Foreskin melanocyte (primary cell): ENCODE measurements at places on chromosomes 5 and 9.

DNA sequence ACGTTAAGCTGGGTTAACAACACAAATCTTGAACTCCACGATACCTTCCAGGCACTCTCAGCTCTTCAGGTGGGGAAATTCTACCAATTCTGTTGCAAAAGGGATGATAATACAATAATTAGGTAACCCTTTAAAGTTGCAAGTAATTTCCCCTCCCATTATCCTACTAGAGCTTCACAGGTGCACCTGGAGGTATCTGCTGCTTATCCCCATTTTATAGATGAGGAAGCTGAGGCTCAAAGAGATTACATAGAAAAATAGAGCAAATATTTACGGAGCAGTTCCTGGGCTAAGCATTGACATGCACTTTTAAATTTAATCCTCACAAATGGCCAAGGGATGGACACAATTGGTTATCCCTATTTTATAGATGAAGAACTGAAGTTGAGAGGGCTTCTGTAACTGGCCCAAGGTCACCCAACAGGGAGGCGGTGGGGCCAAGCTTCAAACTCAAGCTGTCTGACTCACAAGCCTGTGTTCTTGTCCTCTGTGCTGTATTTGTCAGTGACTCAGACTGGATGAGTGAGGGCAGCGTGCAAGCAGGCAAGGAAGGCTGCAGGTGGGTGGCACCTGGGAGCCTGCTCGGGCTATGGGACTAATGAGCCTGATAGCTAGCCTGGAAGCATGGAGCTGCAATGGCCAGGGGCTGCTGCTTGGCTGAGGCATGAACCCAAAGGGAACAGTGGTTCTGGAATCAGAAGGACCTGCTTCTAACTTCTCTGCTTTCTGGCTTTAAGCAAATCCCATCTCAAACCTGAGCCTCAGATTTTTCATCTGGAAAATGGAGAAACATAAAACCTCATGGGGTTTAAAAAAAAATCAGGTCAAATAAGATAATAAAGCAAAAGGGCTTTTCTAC is 105.5 kb downstream of the PDE6A start:
- DNase-seq, result no peak

DNA sequence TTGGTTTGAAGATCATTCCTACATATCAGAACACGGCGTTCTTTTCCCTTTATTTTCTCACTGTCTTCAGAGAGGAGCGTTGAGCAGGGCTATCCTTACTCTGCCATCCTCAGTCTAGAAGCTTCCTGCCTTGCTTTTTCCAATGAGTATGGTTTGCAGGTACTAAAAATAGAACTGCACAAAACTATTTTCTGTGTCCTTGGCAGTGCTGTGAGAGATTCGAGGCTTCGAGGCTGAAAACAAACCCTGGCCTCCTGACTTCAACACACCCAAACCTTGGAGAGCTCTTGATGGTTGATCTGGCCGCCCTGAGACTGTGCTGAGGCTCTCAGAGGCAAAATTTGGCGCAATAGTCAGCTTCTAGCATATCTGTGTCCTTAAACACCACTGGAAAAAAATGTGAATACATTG is 78.9 kb downstream of the GOLPH3 start:
- DNase-seq, result no peak

- DNase-seq, result no peak
Measured at GRCh38 chr5:72658761-72659540, 151.7 kb upstream of the ZNF366 start.

- DNase-seq, result no peak
Measured at GRCh38 chr5:141634720-141635119, 1.9 kb downstream of the HDAC3 start.

DNA sequence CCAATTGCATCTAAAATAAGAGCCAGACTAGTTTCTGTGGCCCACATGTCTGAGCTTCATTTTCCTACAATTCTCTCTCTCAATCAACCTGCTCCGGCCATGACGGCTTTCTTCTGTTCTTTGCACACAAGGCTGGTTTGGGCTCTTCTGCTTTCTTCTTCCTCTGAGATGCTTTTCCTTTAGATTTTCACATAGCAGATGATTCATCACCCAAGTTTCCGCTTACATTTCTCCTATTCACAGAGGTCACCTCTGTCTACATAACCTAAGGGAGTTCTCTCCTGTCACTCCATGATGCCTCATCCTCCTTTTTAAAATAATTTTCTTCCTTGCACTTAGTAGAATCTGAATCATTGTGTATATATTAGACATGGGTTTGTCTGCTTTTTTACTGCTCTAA is 334.6 kb upstream of the TUSC1 start:
- DNase-seq, result no peak

GRCh38 chr5:132661231-132662003 is 3.4 kb downstream of the IL13 start:
- DNase-seq, result no peak

GRCh38 chr5:4514067-4514648 is 626.0 kb upstream of the ADAMTS16 start:
- DNase-seq, result no peak

DNA sequence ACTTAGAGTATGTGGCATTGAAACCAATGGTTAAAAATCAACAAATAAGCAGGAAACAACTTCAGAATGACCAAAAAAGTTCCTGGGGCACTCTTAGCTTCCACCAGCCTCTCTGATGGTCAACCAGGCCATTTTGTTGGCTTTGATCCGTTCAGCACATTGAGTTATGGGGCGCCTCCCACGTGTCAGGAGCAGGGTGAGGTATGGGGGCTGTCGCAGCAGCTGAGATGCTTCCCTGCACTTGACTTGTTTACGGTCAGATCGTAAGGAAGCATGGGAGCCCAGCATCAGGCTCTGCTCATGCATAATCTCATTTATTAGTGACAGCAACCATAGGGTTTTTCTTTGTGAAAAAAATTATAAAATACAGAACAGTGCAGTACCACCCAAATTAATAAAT is 16.7 kb downstream of the SYK start:
- DNase-seq, result no peak

GRCh38 chr5:5005353-5005752 is 134.8 kb upstream of the ADAMTS16 start:
- DNase-seq, result no peak

DNA sequence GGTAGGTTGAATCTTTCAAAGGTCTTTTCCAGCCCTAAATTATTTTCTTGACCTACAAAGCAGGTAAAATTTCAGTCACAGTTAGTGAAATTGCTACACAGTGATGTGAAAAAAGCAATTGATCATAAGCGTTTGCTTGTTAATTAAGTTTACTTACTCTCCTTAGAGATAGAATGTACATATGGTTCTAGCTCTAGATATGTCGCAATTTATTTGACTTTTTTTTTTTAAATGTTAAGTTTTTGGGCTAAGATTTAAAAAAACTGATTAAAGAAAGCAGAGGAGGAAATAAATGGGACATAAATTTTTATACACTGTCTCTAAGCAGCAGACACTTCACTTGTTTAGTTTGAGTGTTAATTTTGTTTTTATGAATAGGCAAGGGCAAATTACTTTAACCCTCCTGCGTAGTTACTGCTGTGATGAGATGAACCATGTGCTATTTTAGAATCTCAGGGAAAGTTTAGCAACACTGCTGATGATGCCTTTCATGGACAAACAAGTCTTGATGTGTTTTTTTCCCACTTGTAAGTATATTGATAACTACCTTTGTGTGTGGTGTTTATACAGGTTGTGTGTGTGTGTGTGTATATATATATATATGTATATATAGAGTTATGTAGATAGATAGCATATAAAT is 38.3 kb upstream of the FAM120AOS start:
- no peak for DNase-seq

DNA sequence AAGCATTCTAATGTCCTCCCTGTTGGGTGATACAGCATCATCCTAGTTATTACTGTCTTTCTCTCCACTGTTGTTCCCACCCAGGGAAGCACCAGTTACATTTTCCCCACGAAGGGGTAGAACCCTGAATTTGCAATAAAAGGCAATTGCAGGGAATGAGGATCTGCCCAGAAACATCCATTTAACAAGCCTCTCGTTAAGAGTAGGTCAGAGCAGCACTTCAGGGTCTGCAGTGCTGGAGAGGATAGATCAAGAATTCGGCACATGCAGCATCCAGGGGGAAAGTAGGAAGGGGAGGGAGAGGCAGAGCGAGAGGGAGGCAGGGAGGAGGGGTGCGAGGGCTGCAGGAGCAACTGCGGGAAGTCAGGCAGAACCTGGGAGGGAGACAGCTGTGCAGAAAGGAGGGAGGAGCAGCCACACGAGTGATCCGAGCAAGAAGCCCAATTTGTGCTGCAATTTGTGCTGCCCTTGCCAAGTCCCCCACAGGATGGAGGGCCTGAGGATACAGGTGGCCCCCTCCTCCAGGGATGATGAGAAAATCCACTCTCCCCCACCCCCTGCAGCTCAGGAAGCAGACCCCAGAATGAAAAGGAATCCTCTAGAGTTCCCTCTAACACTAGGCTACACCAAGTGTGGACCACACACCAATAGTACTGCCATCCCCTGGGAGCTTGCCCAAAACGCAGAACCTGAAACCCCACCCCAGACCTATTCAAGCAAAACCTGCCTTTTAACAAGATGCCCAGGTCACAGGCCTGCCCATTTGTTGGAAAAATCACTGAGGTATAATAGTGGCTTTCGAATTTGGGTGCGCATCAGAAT is 62.2 kb downstream of the EPB41L4B start:
- DNase-seq, result no peak

GRCh38 chr9:88835038-88835466 is 156.2 kb upstream of the S1PR3 start:
- peak; percentile 40 for DNase-seq

DNA sequence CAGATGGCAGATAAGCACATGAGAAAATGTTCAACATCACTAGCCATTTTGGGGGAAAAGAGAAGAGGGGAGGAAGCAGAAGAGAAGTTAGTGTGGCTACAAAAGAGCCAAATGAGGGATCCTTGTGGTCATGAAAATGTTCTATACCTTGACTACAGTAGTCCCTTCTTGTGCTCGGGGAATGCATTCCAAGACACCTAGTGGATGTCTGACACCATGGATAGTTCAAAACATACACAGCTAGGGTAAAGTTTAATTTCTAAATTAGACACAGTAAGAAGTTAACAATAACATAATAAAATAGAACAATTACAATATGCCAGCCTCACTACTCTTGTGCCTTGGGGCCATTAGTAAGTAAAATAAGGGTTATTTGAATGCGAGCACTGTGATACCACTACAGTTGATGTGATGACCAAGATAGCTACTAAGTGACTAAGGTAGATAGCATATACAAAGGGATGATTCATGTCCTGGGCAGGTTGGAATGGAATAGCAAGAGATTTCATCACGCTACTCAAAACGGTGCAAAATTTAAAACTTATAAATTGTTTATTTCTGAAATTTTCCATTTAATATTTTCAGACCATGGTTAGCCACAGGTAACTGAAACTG is 344.1 kb downstream of the NR2F1-AS1 start:
- no peak for DNase-seq

DNA sequence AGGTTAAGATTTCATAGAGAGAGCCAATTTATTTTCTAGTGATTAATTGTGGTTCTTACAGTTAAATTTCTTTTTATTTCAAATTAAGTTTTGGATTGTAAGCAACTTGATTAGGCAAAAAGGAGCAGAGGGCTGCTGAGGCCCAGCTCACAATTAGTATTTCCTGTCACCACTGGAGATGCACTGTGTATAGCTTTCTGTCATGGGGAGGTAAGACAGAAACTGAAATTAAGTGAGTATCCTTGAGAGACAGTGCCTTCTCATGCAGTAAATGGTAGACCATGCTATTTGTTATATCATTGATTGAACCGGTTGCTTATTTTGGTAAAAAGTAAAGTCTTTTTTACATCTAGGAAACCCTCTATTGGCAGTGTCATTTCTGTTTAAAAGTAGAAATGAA is 190.7 kb downstream of the CCDC171 start:
- no peak for DNase-seq

- no peak for DNase-seq
Measured at GRCh38 chr5:65299861-65300260, 181.9 kb downstream of the ADAMTS6 start.

- DNase-seq, result no peak
Measured at GRCh38 chr9:30075451-30076199, 2308.8 kb upstream of the ACO1 start.

DNA sequence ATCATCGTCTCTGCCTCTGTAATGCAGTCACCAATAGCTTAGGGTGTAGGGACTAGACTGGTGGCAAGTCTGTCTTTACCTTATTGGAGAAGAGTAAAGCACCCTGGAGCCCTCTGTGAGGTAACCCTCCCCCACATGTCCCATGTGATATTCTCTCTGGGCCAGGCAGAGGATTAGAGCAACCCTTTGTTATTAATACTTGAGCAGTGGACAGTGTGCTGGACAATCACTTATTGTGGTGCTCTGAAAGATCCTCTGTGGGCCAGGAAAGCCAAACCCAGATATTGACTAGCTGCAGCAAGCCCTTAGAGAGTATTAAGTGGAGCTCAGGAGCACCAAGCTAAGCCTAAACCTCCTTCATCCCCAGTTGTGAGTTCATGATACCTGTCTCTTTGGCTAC is 139.7 kb upstream of the RUSC2 start:
- peak; percentile 68 for DNase-seq

- no peak for DNase-seq
Measured at GRCh38 chr5:143653766-143654282, 158.1 kb upstream of the HMHB1 start.

DNA sequence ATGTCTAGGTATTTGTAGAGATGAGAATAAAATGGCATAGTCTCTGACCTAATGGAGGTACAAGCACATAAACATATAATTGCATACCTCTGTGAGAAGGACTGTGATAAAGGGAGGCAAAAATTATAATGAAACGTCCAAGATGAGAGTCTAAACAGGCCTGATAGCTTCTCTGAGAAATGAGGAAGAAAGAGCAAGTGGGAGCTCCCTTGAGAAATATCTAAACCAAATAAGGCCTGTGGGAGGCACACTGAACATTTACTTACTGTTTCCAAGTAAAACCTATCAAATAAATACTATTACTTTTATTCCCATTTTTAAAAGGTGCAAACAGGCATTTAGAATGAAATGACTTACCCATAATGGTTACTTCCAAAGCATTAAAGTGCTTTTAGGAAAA is 125.6 kb upstream of the PAPPA start:
- no peak for DNase-seq

GRCh38 chr9:135512241-135512603 is 9.0 kb upstream of the LCN1 start:
- no peak for DNase-seq

GRCh38 chr9:111108946-111109345 is 70.7 kb upstream of the LPAR1 start:
- DNase-seq, result no peak

DNA sequence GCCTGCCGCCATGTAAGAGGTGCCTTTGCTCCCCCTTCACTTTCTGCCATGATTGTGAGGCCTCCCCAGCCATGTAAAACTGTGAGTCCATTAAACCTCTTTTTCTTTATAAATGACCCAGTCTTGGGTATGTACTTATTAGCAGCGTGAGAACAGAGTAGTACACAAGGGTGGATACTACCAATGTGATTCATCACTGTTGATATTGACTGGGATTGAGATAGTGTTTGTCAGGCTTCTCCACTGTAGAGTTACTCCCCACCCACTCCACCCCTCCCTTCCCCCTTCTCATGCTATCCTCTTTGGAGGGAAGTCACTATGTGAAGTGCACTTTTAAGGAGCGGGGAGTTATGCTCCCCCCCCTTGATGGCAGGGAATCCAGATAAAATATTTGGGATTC is 11.4 kb upstream of the CRHBP start:
- DNase-seq, result no peak
